ENCODE measurements at places on chromosomes 3 and 15.
A peak's percentile ranks its signal among the peaks of the same experiment; 100 is the strongest.

- H3K4me3 ChIP-seq = no peak overlapping the region
- DNase-seq = no peak
- H3K36me3 ChIP-seq = no peaks in the 10 kb centered on the region
- H3K27ac ChIP-seq = no peak overlapping the region
- no peaks in the 10 kb centered on the region for H3K4me1 ChIP-seq
Observed at GRCh38 chr3:178203650-178204049, 332.6 kb upstream of the KCNMB2 start.

- no peak for DNase-seq
- H3K27ac ChIP-seq = no peak overlapping the region
- no peaks in the 10 kb centered on the region for H3K36me3 ChIP-seq
- H3K27me3 ChIP-seq = peaks cover 5% of the 10 kb centered on the region
- H3K4me1 ChIP-seq = peaks cover 34% of the 10 kb centered on the region
Observed at GRCh38 chr3:28936154-28936553, 344.7 kb upstream of the RBMS3 start.

- DNase-seq = no peak
- H3K4me1 ChIP-seq = peaks cover 36% of the 10 kb centered on the region
- H3K4me3 ChIP-seq = no peak overlapping the region
Observed at GRCh38 chr3:69283496-69283895, 102.4 kb downstream of the FRMD4B start.

DNA sequence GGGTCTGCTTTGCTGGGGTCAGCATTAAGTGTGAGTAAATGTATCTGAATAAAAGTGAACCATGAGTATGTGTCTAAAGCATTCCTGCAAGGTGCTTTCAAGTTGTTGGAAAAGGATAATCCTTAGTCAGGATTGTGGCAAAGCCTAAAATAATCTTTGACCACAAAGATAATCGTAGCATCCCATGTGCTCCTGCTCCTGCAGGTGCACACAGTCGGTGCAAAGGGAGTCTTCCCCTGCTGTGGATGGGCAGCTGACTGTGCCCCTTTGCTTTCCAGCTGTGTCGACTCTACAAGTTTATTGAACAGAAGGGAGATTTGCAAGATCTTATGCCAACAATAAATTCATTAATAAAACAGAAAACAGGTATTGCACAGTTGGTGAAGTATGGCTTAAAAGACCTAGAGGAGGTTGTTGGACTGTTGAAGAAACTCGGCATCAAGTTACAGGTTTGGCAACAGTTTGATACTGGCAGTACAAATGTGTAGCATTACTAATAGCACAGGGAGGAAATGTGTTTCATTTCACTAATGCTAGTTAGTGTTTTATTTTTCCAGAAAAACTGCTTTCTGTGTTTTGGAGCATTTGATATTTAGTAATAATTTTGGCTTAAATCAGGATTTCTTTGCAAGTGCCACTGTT, 22.6 kb downstream of the SRP14 start:
- H3K4me3 ChIP-seq = no peak overlapping the region
- DNase-seq = no peak
- peaks cover 59% of the 10 kb centered on the region for H3K36me3 ChIP-seq

DNA sequence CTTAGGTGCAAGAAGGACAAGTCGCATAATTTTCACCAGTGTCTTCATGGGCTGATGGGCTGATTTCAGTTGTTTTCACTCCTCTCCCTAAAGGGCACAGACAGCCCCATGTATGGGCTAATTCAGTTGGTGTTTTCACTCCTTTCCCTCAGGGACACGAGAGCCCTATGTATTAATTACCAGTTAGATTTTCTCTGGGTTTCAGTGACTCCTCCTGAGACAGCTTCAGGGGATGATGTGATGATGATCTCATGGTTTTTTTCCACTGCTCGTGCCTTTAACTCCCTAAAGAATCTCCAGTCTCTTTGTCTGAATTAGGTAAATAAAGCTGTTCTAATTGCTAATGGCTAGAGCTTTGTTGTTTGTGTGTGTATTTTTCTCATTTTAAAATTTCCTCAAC, 9.9 kb downstream of the RAMAC start:
- peaks cover 6% of the 10 kb centered on the region for H3K4me1 ChIP-seq
- peaks cover under 1% of the 10 kb centered on the region for H3K36me3 ChIP-seq
- H3K4me3 ChIP-seq = no peak overlapping the region

- H3K27me3 ChIP-seq = no peaks in the 10 kb centered on the region
- no peak for DNase-seq
- no peak overlapping the region for H3K4me3 ChIP-seq
- H3K4me1 ChIP-seq = peaks cover 18% of the 10 kb centered on the region
Observed at GRCh38 chr15:31316135-31316795, 10.4 kb upstream of the KLF13 start.

DNA sequence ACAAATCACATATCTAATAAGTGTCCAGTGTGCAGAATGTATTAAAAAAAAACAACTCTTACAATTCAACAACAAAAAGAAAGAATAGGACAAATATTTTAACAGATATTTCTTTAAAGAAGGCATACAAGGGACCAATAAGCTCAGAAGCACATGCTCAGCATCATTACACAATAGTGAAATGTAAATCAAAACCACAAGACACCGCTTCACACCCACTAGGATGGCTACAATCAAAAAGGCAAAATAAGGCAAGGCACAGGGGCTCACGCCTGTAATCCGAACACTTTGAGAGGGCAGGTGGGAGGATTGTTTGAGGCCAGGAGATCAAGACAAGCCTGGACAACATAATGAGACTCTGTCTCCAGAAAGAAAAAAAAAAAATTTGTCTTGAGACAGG, 255.6 kb downstream of the MAGI1 start:
- no peaks in the 10 kb centered on the region for H3K4me1 ChIP-seq
- H3K27ac ChIP-seq = no peak overlapping the region
- no peaks in the 10 kb centered on the region for H3K36me3 ChIP-seq
- no peak for DNase-seq
- H3K4me3 ChIP-seq = no peak overlapping the region

- no peaks in the 10 kb centered on the region for H3K27me3 ChIP-seq
- H3K36me3 ChIP-seq = no peaks in the 10 kb centered on the region
- no peak overlapping the region for H3K4me3 ChIP-seq
Observed at GRCh38 chr3:14206548-14207177, 28.0 kb downstream of the LSM3 start.

DNA sequence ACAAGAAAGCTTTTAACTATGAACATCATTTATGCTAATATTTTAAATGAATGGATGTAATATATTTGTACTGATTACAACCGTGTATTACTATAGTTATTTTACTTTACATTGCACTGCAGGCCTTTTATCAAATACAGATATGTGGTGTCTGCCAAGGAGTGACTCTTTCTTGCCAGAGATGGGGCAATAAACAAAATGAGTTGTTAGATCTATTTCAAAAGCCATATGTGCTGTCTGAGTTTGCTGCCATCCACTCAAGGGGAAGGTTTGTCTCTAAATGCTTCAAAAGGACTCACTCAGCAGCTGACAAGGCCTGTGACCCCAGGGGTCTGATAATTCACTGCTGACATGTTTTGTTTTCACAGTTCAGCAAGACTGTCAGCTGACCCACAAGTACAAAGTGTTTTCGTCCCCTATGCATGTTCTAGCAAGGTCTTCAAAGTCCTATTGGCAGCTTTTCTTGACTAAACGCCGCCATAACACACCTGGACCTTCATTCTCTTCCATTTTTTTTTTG, 41.3 kb upstream of the ZBED2 start:
- no peak overlapping the region for H3K27ac ChIP-seq
- H3K36me3 ChIP-seq = peaks cover 62% of the 10 kb centered on the region
- DNase-seq = no peak
- no peaks in the 10 kb centered on the region for H3K27me3 ChIP-seq

- no peak overlapping the region for H3K4me3 ChIP-seq
- H3K27me3 ChIP-seq = peaks cover 7% of the 10 kb centered on the region
- H3K36me3 ChIP-seq = no peaks in the 10 kb centered on the region
Observed at GRCh38 chr15:80478075-80478474, 73.9 kb downstream of the ARNT2 start.

DNA sequence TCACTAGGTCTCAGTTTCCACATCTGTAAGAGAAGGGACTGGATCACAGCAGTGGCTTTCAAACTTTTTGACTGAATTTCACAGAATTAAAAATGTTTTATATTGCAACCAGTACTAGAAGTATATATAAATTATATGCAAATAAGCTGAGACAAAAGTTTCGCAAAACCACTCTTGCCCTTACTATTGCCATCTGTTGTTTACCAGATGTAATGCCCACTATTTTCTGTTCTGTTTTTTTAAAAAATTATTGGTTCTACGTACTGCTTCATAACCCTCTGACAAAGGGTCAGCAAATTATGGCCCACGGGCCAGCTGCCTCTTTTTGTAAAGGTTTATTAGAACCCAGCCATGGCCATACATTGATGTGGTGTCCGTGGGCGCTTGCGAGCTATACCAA, 44.8 kb downstream of the PDIA5 start:
- peaks cover 37% of the 10 kb centered on the region for H3K36me3 ChIP-seq
- no peaks in the 10 kb centered on the region for H3K27me3 ChIP-seq
- no peak overlapping the region for H3K4me3 ChIP-seq
- DNase-seq = no peak
- no peaks in the 10 kb centered on the region for H3K4me1 ChIP-seq

- no peak overlapping the region for H3K27ac ChIP-seq
- H3K4me3 ChIP-seq = no peak overlapping the region
- no peaks in the 10 kb centered on the region for H3K4me1 ChIP-seq
- DNase-seq = no peak
- no peaks in the 10 kb centered on the region for H3K36me3 ChIP-seq
- H3K27me3 ChIP-seq = peaks cover 47% of the 10 kb centered on the region
Observed at GRCh38 chr3:170751083-170751898, 118.7 kb downstream of the RPL22L1 start.

DNA sequence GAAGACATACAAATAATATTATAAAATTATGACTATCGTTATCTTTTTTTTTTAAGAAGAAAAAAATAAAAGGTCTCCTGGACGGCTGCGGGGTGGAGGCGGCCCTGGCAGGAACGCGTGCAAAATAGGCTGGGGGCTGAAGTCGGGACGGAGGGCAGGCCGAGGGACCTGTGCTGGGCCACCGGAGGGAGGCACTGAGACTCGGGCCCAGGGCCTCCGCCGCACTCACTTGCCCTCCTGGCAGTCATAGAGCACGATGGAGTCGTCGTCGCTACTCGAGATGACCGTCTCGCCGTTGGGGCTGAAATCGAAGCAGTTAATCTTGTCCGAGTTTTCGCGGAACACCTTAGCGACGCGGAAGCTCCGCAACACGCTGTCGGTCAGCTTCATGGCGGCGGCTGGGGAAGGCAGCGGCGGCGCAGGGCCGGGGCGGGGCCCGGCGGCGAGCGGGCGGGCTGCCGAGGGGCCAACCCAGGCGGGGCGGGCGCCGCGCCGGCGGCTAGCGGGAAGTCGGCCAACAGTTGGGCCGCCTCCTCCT, 408 bp downstream of the WDR82 start:
- H3K4me3 ChIP-seq = peak overlapping the region; percentile 99
- H3K4me1 ChIP-seq = peaks cover 57% of the 10 kb centered on the region
- peak; percentile 81 for DNase-seq
- H3K27me3 ChIP-seq = no peaks in the 10 kb centered on the region
- peak overlapping the region; percentile 99 for H3K27ac ChIP-seq
- H3K36me3 ChIP-seq = peaks cover 59% of the 10 kb centered on the region

GRCh38 chr3:101890716-101891115, 41.4 kb downstream of the NFKBIZ start:
- no peaks in the 10 kb centered on the region for H3K27me3 ChIP-seq
- peak; percentile 33 for DNase-seq
- no peaks in the 10 kb centered on the region for H3K36me3 ChIP-seq
- H3K4me1 ChIP-seq = peaks cover 3% of the 10 kb centered on the region
- no peak overlapping the region for H3K4me3 ChIP-seq

- no peak overlapping the region for H3K4me3 ChIP-seq
- no peaks in the 10 kb centered on the region for H3K27me3 ChIP-seq
- peaks cover 7% of the 10 kb centered on the region for H3K36me3 ChIP-seq
- peaks cover 8% of the 10 kb centered on the region for H3K4me1 ChIP-seq
Observed at GRCh38 chr3:71514621-71515020, 68.9 kb downstream of the FOXP1 start.

GRCh38 chr3:174540116-174540908, 318.8 kb upstream of the NAALADL2 start:
- no peak overlapping the region for H3K27ac ChIP-seq
- no peak for DNase-seq
- H3K36me3 ChIP-seq = no peaks in the 10 kb centered on the region
- H3K27me3 ChIP-seq = no peaks in the 10 kb centered on the region
- no peaks in the 10 kb centered on the region for H3K4me1 ChIP-seq

- no peak for DNase-seq
- no peak overlapping the region for H3K4me3 ChIP-seq
- H3K27me3 ChIP-seq = no peaks in the 10 kb centered on the region
- peak overlapping the region; percentile 39 for H3K27ac ChIP-seq
- H3K36me3 ChIP-seq = peaks cover 44% of the 10 kb centered on the region
Observed at GRCh38 chr3:134516905-134517304, 31.0 kb downstream of the CEP63 start.

DNA sequence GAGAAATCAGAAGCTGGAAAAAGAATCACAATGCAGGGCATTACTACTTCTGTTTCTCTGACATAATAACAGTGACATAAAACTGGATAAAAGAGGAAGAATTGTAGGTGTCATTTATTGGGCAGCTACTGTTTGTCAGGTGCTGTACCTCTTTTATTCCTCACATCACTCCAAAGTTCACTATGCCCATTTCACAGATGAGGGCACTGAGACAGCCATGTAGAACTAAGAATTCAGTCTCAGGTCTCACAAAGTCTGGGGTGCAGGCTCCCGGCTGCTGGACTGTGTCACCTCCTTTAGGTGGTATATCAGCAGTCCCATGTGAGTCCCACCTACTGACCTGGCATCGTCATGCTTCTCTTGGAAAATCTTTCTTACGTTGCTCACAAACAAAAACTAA, 20.8 kb downstream of the TMEM212 start:
- no peaks in the 10 kb centered on the region for H3K36me3 ChIP-seq
- no peak for DNase-seq
- H3K4me1 ChIP-seq = no peaks in the 10 kb centered on the region

DNA sequence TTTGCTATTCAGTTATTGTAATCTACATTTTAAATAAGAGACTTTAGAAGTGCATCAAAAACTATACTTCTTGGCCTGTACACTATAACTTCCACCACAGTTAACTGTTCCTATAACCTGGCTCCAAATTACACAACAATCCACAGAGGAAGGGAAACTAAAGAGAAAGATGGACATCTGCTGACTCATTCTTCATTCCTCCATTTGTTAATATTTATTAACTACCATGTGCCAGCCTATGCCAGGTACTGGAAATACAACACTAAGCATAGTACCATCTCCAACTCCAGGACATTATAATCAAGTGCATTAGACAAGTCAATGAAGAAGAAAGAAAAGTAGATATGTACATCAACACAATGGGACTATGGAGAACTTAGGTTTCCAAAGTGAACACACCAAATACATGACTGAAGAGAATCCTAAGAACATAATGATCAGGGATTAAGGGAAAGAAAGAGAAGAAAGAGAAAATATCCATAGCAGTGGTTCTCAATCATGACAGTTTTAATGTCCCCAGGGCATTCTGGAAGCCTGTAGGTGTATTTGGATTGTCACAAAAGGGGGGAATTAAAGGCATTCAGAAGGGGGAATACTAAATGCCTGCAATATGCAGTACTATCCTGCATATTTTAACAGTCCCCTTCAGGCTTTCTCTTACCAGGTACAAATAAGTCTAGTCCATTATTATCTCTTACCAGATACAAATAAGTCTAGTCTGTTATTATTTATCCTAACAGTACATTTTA, 8.9 kb downstream of the ICE2 start:
- peaks cover 21% of the 10 kb centered on the region for H3K4me1 ChIP-seq
- H3K4me3 ChIP-seq = no peak overlapping the region
- H3K36me3 ChIP-seq = peaks cover 46% of the 10 kb centered on the region
- no peak overlapping the region for H3K27ac ChIP-seq
- H3K27me3 ChIP-seq = no peaks in the 10 kb centered on the region
- DNase-seq = no peak
